Fibroblast of lung (primary cell): ENCODE measurements at places on chromosomes 12 and 14.

DNA sequence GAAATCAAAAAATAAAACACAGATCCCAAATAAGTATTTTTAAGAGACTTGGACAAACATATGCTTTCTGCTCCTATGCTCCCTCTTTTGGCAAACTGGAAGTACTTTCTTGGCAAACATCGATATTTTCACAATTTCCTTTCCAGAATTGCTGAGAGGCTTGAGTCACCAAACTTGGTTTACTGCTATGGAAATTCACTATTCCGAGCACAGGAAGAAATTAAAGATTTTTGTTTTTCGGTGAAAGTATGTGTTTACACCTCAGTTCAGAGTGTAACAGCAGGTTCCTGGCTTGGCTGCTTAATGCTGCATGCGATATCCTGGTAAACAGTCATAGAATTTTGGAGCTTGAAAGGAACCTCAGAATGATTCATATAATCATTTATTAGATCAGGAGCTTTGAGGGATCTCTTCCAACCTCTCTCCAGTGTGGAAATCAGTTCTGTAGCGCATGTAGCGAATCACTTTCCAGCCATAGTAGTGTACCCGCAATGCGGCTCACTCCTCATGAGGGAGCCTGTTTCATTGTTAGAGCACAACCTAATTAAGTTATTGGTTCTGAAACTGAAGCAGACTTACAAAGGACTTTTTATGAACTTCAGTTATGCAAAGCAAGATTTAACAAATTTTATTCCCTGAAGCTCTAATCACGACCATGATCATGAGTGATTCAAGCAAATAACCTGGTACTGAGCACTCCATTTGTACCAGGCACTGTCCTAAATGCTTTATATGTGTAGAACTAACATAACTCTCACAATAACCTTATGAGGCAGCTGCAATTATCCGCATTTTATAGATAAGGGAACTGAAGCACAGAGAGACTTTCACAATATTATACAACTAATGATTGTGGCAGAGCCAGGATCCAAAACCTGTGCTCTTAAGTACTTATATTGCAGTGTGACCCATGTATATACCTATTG is 56.4 kb upstream of the ATP2A2 start:
- peak; percentile 83 for DNase-seq

DNA sequence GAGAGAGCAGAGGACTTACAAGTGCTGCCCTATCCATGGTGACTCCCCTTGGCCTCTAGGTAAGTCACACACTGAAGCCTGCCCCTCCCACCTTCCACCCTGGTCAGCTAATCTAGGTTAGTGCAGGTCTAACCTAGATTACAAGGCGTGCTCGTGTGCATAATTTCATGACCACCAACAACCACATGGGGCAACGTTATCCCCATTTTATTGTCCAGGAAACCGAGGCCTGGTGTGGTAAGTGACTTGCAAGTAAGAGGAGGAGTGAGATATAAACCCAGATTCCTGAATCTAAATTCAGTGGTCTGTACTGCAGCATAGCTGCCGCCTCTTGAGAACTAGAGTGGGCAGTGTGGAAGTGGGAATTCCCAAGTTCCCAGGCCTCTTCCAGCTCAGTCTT is 171.1 kb downstream of the DAD1 start:
- no peak for DNase-seq

- no peak for DNase-seq
These were observed 282.7 kb upstream of the SFSWAP start for GRCh38 chr12:131428091-131428685.

GRCh38 chr14:67031920-67032774 is 157.1 kb upstream of the GARIN2 start:
- no peak for DNase-seq

DNA sequence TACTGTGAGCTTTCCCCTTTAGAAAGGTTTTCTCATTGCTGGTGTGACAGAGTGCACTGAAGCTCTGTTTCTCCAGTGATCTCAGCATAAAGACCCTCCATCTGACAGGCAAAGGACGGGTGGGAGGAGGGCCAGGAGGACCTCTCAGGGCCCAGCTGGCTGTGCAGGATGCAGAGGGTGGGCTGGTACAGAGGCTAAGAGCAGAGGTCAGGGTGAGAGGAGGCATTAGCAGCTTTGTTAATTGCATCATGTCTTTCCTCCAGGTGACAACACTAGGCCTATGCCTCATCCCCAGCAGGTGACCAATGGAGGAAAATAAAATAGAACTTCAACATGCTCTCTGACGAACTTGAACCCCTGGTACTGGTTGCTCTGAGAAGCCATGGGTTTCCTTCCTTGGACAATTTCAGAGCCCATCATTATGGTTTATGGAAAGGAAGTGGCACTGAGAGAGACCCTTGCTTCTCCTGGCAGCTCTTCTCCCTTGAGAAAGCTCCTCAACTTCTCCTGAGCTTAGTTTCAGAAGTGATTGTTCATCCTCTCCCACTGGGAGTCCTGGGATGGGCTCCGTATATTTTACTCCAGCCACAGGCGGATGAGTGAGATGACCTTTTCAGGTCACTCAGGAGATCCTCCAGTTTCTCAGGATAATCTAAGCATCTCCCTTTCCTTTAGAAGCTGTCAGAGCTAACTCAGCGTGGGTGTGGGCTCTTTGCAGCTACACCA is 45.8 kb upstream of the ATP23 start:
- no peak for DNase-seq

GRCh38 chr12:75969768-75970167 is 61.8 kb downstream of the PHLDA1 start:
- DNase-seq = no peak

DNA sequence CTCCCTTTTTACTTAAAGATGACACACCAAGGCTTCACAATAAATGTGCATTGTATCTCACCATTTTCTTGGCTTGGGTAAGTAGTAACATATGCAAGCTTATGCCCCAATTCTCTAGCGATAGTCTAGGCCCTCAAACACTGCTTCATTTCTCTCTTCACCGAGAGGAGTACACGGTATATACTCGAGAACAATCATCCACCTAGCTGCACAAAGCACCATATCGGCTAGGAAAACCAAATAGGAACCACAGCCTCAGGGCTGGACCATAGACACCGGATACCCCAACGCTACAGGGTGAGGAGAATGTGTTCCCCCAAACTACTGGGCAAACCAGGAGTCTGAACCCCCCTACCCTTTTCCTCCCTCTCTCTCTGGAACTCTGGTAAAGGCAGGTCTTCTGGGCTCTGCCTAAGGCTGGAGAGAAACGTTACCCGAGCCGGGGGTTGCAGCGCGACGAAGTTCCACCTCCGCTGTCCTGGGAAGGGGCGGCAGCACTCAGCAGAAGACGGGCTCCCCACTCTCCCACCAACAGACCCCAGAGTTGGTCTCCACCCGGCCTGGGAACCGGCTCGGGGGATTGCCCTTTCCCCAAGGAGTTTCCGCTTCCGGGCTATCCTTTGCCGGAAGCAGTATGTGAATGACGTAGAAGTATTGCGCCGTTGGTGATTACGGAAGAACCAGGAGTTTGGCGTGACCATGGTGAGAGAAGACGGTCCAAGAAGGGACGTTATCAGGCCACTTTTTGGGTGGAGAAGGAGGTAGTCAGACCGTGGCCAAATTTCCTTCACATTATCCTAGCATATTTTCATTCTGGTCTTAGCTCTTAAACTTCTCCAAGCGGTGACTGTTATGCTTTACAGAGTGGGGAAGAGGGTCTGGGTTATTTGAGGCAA is at the start of the genes AREL1 and FCF1:
Gene AREL1, minus strand, starts transcription at position 582 of the 896 bp plus-strand sequence. CDS start 27,465 bp downstream, outside the sequence.
Gene FCF1, plus strand, starts transcription at position 646 of the 896 bp plus-strand sequence. Its CDS starts 54 bp downstream, at position 700.
- peak; percentile 91 for DNase-seq

- DNase-seq = peak; percentile 59
These were observed 93.9 kb upstream of the RASSF8 start for GRCh38 chr12:25864306-25865276.

DNA sequence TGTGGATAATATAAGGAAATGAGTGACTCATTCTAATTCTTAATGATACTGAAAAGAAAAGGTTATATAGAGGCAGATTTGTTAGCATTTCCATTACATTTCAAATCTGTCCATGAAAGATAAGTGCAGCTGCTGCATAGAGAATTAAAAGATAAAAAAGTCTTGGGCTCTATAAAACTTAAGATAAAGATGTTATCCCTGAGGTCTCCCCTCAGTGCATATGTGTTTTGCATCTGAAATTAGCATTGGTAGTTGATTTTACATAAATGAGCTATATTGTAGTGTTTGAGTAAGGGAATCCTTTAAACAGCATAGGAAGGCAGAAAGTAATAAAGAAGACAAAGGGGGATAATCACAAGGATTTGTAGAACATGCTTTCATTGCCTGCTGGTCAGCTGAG is 206.2 kb downstream of the FSCB start:
- no peak for DNase-seq

GRCh38 chr12:56884421-56884820 is 49.8 kb downstream of the SDR9C7 start:
- DNase-seq = no peak

DNA sequence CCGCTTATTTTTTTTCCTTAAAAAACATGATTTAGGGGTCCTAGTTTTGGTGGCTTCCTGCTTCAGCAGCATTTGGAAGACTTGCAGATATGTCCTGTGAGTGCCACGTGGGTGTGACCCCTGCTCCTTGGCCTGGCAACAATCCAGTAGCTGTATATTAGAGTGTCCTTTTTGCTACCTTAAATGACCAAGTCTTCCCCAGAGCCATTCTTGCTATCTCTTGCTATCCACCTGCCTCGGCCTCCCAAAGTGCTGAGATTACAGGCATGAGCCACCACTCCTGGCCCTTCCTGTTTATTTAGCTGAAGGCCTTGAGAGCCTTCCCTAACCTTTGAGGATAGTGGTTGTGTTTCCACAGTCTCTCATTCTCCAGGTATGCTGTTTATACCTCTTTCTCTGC is 17.0 kb downstream of the TPCN1 start:
- DNase-seq = no peak
